ENCODE measurements at places on chromosomes 16 and 17. TPM values are rescaled to one million over a fixed set of nuclear protein-coding genes. Genes with fewer than 3 reads are reported as not detected.

- no peak for DNase-seq
These were observed 100.2 kb downstream of the SYCE1L start for GRCh38 chr16:77299395-77299794.

DNA sequence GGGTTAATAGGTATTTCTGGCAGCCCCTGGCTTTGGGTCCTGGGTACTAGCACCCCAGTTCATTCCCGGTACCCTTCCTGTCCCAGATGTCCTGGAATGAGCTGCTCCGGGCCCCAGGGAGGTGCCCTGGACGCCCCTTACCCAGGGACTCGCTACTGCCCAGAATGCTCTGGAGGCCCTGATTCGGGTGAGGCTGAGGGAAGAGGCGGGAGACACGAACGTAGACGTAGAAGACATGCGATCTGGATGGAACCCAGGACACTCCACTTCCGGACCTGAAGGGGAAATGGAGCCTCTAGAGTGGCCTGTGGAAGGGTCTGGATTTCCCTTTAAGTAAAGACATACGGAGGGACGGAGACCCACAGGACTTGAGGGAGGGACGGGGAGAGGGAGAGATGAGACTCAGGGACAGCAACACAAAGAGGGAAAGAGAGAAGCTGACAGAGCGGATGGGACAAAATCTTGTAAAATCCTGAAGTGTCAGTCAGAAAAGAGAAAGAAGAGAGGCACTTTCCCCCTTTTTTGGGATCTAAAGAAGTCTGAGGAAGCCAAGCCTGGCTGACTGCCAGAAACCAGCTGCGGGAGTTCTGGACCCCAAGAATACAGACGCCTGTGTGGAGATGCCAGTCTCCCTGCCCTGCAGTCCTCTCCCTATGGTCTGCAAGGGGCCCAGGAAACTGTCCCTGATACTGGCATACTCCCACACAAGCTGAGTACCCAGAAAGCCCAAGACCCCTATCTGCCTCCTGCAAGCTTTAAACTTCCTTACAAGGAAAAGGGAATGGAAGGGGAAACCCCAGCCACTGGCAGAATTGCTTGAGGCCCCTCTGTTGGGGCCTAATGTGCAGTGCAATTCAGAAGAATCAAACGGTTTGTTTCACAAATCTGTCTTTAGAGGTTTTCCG lies 1.0 kb upstream of the HOXB13 start:
- DNase-seq: no peak

The TMEM106A gene
- 18.4 TPM for total RNA-seq

The KRT28 gene
- total RNA-seq: not detected
